ENCODE measurements at places on chromosomes 12 and 14.

DNA sequence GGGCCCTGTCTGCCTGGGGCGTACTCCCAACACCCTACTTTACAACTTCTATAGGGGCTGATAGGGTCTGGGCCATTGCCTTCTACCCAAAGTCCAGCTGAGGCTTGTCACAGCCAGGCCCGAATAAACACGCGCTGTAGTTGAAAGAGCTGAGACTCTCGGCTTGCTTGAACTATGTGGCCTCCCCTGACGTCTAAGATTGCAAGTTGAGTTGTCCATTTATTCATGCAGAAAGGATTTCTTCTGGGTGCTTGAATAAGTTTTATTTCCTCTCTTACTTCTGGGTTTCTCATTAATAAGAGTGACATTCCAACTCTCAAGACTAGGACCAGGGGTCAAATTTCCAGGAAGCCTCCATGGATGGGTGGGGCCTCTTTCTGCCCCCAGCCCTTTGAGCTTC is 74.4 kb upstream of the VRK1 start:
- no peak for DNase-seq

GRCh38 chr14:68574906-68575305 is 218.0 kb downstream of the ZFP36L1 start:
- no peak for DNase-seq

GRCh38 chr12:25705261-25705660 is 152.2 kb upstream of the LMNTD1 start:
- no peak for DNase-seq

GRCh38 chr12:93403988-93404803 is 26.5 kb downstream of the NUDT4 start:
- no peak for DNase-seq

DNA sequence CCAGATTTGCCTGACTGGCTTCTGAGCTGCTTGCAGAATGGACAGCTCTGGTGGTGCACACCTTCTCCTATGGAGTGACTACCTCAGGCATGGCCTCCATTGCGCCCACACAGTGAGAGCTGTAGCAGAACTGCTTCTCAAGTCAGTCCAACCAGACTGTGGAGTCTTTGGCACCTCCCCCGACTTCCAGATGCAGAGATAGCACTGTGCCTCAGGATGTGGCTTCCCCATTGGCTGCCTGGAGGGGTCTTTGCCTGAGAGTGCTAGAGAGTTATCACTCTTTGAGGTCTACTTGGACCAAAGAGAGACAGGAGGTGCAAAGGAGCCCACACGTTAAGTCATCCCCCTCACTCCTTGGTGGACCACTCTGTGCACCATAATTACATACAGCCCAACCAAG is 44.8 kb upstream of the FRS2 start:
- DNase-seq = no peak

- no peak for DNase-seq
Measured at GRCh38 chr12:120159509-120160237, 34.8 kb downstream of the GCN1 start.

DNA sequence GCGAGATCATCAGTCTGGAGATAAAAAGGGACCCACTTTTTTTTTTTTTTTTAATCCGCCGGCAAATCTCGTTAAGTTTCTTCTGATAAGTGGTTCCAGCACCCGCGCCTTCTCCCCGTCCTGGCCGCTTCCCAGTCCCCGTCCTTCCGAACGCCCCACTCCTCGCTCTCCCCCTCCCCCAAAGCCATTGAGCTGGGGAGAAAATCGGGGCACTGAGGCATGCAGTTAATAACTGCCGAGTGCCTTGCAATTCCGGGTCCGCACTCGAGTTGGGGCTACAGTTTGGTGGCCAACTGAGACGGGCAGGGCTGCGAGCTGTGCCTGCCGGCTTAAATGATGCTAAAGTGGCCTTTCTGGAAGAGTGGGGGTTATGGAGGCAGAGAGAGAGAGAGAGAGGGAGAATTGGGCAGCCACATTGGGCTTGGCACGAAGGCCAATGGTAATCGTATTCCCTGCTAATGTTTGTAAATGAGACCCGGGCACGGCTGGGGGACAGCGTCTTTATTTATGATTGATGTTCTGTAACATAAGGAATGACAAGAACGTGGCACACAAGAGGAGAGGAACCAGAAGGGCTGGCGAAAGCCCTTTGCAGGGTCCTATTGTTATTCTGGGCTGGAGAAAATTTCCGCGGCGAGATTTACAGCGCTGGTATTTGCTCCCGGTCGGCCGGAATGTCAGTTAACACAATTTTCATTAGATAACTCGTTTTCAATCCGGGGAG is 115.4 kb upstream of the MYL2 start:
- no peak for DNase-seq

DNA sequence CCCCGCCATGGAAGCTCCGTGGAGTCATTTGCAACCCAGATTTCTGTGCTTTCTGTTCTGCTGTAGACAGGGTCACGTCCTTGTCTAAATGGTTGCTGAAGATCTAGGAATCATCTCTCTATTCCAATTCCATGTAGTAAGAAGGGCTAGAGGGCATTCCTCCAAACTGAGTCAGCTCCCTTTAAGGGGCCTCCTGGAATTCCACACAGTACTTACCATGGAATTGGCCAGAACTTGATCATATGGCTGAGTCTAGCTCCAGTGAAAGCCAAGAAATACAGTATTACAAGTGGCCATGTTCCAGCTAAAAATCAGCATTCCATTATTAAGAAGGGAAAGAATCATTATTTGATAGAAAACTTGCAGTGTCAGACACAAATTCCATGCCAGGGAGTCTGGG is 171.9 kb downstream of the PRKCH start:
- no peak for DNase-seq

- DNase-seq = peak; percentile 60
Measured at GRCh38 chr14:105363847-105364708, 34.3 kb upstream of the TEX22 start.

DNA sequence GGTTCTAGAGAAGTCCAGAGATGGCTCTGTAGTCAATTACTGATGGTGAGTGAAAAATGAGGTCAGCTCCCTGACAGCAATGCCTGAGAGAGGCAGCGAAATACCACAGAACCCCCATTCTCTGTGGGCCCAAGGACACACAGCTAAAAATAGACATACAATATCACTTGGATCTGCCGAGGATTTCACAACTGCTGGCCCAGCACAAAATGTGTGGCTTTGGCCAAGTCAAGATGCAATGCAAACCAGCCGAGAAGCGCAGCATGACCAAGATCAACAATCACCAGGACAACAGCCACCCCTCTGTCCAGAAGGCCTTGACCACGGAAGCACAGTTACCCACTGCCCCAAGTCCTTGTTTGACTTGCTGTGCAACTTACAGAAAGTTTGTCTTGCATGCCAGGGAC is 52.2 kb downstream of the CKAP4 start:
- no peak for DNase-seq

DNA sequence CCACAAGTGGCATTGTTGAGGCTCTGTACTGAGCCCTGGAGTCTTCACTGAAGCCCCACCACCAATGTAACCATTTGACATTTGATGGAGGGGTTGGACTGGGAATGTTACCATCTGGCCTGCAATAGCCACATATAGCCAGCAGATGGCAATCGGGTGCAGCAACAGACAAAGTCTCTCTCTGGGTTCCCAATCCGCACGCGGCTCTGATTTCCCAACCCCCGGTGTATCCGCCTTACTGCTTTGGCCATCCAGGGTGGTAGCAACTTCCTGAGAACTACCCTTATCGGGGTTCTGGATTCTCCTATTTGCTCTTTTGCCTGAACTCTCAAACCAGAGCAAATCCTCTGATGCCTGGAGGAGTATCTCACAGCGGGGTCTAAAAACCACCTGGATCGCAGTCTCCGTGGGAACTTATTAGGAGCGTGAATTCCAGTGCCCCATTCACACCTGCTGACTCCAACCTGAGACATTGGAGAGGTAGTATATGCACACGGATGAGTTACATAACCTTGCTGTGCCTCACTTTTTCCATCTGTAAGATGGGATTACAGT is 14.2 kb downstream of the VRTN start:
- DNase-seq = peak; percentile 71

- DNase-seq = no peak
Measured at GRCh38 chr14:81963846-81964245, 430.2 kb upstream of the SEL1L start.

DNA sequence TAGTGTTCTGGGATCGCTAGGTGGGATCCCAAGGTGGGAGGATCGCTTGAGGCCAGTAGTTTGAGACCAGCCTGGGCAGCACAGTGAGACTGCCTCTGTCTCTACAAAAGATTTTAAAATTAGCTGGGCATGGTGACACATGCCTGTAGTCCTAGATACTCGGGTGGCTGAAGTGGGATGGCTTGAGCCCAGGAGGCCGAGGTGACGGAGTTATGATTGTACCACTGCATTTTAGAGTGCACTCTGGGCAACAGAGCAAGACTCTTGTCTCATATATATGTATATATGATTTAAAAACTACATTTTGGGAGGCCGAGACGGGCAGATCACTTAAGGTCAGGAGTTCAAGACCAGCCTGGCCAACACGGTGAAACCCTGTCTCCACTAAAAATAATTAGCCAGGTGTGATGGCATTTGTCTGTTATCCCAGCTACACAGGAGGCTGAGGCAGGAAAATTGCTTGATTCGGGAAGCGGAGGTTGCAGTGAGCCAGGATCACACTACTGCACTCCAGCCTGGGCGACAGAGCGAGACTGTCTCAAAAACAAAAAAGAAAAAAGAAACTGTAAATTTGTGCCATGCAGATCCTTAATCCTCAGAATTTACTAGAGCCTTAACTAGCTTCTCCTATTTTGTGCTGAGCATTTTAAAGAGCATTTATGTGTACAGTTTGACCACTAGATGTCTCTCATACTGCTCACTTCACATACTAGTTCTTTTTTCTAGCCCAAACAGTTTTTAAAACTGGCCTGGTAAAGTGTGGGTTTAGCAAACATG is 114.8 kb downstream of the MON2 start:
- DNase-seq = no peak

GRCh38 chr12:51238037-51238509 is 553 bp upstream of the DAZAP2 start:
- DNase-seq = no peak

- peak; percentile 20 for DNase-seq
Measured at GRCh38 chr14:89673512-89674225, 256.6 kb upstream of the FOXN3 start.

GRCh38 chr12:125208942-125209341 is 143.7 kb downstream of the AACS start:
- no peak for DNase-seq

DNA sequence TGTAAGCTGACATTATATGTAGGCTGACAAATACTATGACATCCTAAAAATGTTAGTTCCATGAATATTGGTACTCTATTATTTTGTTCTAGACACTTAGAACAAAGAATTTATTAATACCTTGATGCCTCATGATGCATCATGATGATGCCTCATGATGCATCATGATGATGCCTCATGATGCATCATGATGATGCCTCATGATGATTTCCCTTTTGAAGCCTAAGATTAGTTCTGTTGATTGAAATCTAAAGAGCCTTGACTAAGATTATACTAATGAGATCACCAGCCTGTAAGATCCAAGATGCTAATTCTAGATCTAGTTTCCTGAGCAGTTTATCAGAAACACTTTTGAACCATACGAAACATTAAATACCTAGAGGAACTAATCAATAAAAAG is 4.6 kb upstream of the CEP128 start:
- DNase-seq = no peak

DNA sequence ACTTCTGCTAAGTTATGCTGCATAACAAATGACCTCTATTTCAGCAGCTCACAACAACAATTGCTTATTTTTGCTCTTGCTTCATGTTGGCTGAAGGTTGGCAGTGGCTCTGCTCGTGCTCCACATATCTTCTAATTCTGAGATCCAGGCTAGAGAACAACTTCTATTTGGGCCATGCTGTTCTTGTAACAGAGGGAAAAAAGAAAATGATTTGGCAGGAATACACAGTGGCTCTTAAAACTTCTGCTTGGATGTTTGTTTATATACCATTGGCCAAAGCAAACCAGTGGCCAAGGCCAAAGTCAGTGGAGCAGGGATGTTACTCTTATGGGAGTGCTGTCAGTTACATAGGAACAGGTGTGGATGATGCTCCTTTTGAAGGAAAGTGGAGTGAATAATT is 32.1 kb downstream of the GPHN start:
- no peak for DNase-seq

DNA sequence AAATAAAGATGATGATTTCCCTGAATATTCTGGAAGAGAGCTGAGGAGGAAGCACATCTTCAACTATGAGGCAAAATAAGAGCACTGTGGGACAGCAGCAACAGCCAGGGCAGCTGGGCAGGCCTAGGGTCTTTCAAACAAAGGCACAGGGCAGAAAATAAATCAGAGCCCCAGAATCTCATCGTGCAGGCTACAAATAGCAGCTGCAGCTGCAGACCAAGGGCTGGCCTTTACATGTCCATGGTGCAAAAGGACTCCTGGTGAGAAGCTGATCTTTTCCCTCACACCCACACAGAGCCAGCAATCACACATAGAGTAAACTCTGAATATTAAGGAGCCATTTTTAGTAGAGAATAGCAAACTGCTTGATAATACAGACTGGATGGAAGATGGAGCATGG is 13.6 kb upstream of the MYBPC1 start:
- DNase-seq = no peak

- no peak for DNase-seq
Measured at GRCh38 chr12:115383668-115384067, 699.7 kb upstream of the TBX3 start.

GRCh38 chr12:119440803-119441360 is 106.4 kb downstream of the CCDC60 start:
- DNase-seq = no peak

DNA sequence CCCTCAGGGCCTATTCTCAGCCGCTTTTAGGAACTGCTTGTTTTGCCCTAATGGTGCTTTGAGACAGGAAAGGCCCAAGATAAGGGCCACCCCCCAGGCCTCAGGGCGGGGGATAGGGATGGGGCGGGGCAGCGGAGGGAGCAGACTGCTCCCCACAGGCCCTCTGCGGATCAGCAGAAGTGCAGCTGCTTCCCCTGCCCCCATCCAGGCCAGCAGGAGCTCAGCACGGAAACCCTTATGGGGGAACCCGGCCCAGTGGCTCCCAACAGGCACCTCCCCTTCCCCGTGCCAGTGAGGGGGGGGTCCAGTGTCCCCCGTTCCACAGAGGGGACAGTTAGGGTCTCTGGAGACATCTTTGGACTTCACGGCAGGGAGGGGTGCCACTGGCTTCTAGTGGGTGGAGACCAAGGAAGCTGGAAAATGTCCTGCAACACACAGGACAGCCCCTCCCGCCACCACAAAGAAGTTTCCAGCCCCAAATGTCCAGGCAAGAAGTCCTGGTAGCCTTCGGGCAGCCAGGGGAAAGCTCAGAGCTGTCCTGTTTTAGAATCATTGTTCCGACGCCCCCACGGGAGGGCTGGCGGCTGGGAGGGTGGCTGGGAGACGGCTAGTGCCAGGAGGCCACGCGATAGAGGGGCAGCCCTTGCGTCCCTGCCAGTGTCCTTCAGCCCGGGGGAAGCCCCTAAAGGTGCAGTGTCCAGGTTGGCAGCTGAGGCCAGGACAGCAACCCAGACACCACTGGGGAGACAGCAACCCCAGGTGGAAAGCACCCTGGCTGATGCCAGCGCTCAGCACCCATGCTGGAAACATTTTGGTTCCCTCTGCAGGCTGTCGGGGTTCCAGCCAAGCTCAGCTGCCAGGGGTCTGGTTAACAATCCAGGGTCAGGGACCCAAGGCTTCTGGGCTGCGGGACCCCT is 10.4 kb upstream of the GPR132 start:
- DNase-seq = peak; percentile 33
